ENCODE measurements at places on chromosomes 13 and 19.

GRCh38 chr13:81133066-81133465 is 792.1 kb upstream of the SPRY2 start:
- no peak for DNase-seq

DNA sequence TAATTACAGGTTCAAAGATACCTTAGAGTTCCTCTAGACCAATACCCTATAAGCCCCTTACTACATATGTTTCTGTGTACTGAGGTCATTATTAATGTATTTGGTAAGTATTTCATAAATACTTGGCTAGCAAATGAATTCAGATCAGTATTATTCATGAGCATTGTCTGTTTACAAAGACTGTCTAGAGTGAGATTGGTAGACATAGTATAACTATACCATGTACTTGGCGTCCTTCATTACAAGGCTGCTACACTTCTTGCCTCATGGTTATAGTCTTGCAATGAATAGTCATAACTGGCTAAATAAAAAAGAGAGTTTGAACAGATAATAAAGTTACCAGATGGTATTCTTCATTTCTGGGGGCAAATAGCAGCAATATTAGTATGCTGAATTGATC is 12.1 kb downstream of the SETDB2 start:
- DNase-seq = no peak

DNA sequence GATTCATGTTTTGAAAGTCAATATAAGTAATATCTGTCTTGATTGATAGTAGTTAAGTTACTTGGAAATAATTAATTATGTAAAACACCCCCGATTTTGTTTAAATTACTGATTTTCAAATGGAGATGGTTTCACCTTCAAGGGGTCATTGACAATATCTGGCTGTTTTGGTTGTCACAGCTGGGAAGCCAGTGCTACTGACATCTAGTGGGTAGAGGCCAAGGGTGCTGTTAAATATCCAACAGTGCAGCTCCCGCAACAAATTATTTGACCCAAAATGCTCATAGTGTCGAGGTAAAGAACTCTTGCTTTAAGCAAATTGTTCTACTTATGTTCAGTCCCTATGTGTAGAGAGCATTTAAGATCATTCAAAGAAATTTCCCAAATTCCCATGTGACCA is 50.6 kb upstream of the PCDH20 start:
- DNase-seq = no peak

DNA sequence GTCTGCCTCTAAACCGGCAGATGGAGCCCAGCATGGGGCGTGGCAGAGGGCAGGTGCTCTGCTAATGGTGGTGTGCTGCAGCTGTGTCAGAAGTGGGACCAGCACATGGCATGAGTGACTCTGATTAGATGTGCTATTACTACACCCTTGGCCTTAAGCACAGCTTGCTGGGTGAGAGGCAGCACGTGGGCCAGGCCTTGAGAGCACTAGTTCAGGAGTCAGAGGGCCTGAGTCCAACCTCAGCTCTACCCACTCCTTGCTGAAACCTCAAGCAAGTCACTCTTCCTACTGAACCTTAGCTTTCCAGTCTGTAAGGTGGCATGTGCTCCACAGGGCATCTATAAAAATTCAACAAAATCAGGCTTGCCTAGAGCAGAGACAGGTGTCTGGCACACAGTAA is 22.7 kb downstream of the AKT2 start:
- no peak for DNase-seq

- no peak for DNase-seq
Measured at GRCh38 chr13:111388851-111389500, 68.5 kb downstream of the TEX29 start.

GRCh38 chr19:31883296-31883990 is 462.0 kb upstream of the ZNF507 start:
- DNase-seq = no peak

GRCh38 chr13:95204231-95204765 is 97.0 kb downstream of the ABCC4 start:
- no peak for DNase-seq

All from SIG-M5 (cell line).